Upper lobe of left lung (tissue), 6 donors: ENCODE measurements at places on chromosomes 5 and 9. TPM values are rescaled to one million over a fixed set of nuclear protein-coding genes. Genes with fewer than 3 reads are reported as not detected.

DNA sequence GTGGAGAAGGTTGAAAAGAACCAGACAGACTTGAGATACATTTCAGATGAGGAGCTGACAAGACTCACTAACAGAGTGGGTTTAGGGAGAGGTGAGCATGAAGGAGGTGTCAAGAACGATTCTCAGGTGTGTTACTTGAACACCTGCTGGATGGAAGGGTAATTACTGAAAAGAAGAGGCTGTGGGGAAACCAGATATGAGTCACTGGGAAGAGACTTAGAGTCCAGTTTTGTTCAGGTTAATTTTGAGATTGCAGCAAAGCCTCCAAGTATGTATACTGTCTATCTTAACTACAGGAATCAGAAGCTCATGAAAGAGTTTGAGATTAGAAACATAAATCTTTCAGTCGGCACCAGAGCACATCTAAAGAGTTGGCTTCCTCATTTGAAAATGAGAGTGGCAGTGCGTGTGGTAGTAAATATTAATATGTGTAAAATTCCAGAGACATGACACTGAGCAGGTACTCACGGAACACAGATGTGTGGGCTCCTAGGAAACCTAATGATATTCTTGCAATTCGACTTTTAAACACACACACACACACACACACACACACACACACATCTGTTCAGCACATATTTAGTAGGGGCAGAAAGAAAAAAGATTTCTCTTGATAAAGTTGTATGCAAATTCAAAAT, 197.1 kb downstream of the CDH18 start:
- H3K27me3 ChIP-seq: no peaks in the 10 kb centered on the region
- no peak overlapping the region for H3K27ac ChIP-seq
- no peak overlapping the region for H3K4me3 ChIP-seq
- H3K36me3 ChIP-seq: no peaks in the 10 kb centered on the region

GRCh38 chr9:14561929-14562405, 131.3 kb downstream of the ZDHHC21 start:
- H3K4me3 ChIP-seq: no peak overlapping the region
- no peaks in the 10 kb centered on the region for H3K4me1 ChIP-seq
- DNase-seq: no peak
- no peaks in the 10 kb centered on the region for H3K36me3 ChIP-seq
- H3K27ac ChIP-seq: no peak overlapping the region
- H3K27me3 ChIP-seq: no peaks in the 10 kb centered on the region

DNA sequence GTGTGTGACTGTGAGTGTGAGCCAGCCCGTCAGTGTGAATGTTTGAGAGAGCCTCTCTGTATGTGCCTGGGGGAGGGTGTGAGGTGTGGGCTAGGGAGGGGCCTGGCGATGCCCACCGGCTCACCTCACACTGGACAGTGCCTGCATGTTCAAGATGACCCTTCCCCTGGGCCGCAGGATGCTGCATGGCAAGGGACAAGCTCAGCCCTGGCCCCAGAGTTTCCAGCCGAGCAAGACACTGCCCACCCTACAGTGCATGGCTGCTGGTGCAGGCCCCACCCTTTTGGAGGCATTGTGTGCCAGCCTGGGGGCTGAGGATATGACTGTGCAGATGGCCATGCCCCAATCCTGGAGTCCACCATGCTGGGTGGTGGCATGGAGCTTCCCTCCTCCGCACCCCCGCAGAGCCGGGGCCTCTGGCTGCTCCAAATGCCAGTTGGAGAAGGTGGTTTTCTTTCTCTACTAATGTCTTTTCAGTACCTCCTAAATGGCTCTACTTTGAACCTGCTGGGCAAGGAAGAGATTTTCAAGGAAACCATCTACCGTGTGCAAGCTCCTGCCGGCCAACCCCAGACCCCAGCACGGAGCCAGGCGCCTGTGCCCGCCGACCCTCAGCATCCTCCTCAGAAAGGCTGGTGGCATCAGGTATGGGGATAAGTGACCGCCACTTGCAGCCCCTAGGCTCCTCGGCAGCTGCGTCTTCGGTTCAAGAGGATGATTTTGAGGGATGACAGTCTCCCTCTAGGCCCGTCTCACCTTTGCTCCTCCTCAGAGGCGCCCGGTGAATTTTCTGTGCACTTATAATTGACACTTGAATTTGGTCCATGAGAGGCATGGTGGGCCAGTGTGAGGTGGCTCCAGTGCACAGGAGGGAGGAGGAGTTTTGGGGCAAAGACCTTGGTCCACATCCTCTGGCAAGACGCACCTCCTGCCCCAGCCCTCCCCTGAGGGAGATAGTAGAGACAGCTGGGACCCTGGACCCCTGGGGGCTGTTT, 27.7 kb downstream of the FGD3 start:
- H3K27ac ChIP-seq: peak overlapping the region; percentile 17
- peaks cover 11% of the 10 kb centered on the region for H3K36me3 ChIP-seq
- peaks cover 39% of the 10 kb centered on the region for H3K4me1 ChIP-seq
- H3K4me3 ChIP-seq: no peak overlapping the region
- no peaks in the 10 kb centered on the region for H3K27me3 ChIP-seq

Gene C9orf153
- 1.5 TPM for total RNA-seq

DNA sequence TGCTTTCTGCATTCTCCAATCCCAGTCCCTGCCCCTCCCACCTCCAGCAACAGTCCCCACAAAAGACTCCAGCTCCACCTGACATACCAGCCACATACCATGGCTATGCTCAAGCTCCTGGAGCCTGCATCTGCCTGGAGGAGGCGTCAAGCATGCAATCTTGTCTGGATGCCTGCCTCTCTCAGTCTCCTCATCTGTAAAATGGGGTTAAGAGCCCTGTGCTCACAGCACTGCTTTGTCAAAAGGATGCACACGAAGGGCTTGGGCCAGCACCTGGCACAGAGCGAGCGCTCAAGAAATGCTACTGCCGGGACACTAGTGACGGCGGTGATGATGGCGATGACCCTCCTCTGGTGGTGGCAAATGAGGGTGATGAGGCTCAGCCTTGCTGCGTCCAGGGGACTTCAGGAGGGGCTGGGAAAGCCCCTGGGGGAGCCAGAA, 202.9 kb upstream of the IER5L start:
- H3K4me3 ChIP-seq: no peak overlapping the region
- no peak for DNase-seq
- H3K36me3 ChIP-seq: no peaks in the 10 kb centered on the region
- peaks cover 21% of the 10 kb centered on the region for H3K4me1 ChIP-seq

- no peaks in the 10 kb centered on the region for H3K36me3 ChIP-seq
- no peak for DNase-seq
- no peaks in the 10 kb centered on the region for H3K27me3 ChIP-seq
- no peak overlapping the region for H3K4me3 ChIP-seq
- H3K4me1 ChIP-seq: no peaks in the 10 kb centered on the region
Observed at GRCh38 chr9:88792502-88792901, 198.8 kb upstream of the S1PR3 start.

- no peaks in the 10 kb centered on the region for H3K36me3 ChIP-seq
- no peak overlapping the region for H3K4me3 ChIP-seq
- no peak overlapping the region for H3K27ac ChIP-seq
- H3K27me3 ChIP-seq: no peaks in the 10 kb centered on the region
- no peaks in the 10 kb centered on the region for H3K4me1 ChIP-seq
Observed at GRCh38 chr5:171462928-171463861, 43.7 kb downstream of the FGF18 start.

DNA sequence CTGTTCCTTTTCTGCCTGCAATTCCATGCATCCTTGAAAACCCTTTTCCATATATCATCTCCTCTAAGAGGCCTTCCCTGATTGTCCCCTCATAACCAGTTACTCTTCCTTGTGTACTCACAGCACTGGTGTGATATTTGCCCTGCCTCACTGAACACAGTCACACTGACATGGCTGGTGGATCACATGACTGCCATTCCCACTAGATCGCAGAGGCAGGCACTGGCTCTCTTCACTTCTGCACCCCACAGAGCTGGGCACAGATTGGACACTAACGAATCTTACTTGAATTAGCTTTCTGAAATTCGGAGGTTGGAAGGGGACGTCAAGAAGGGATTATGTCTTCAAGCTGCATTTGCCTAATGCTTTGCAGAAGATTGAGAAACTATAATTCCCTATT, 208.0 kb downstream of the PAPPA start:
- H3K4me1 ChIP-seq: no peaks in the 10 kb centered on the region
- no peak overlapping the region for H3K4me3 ChIP-seq
- no peak overlapping the region for H3K27ac ChIP-seq
- DNase-seq: no peak
- H3K27me3 ChIP-seq: no peaks in the 10 kb centered on the region
- no peaks in the 10 kb centered on the region for H3K36me3 ChIP-seq

- no peaks in the 10 kb centered on the region for H3K27me3 ChIP-seq
- no peak overlapping the region for H3K4me3 ChIP-seq
- DNase-seq: no peak
- H3K4me1 ChIP-seq: no peaks in the 10 kb centered on the region
- H3K27ac ChIP-seq: no peak overlapping the region
Observed at GRCh38 chr5:120582635-120583034, 118.5 kb downstream of the PRR16 start.

GRCh38 chr9:125757834-125758233, 10.7 kb downstream of the PBX3 start:
- no peaks in the 10 kb centered on the region for H3K36me3 ChIP-seq
- H3K4me3 ChIP-seq: no peak overlapping the region
- H3K4me1 ChIP-seq: peaks cover 8% of the 10 kb centered on the region
- no peak for DNase-seq
- H3K27me3 ChIP-seq: no peaks in the 10 kb centered on the region

GRCh38 chr5:98402130-98402529, 371.3 kb upstream of the RGMB start:
- no peaks in the 10 kb centered on the region for H3K4me1 ChIP-seq
- no peak overlapping the region for H3K27ac ChIP-seq
- no peak overlapping the region for H3K4me3 ChIP-seq
- H3K27me3 ChIP-seq: no peaks in the 10 kb centered on the region
- DNase-seq: no peak
- H3K36me3 ChIP-seq: no peaks in the 10 kb centered on the region

DNA sequence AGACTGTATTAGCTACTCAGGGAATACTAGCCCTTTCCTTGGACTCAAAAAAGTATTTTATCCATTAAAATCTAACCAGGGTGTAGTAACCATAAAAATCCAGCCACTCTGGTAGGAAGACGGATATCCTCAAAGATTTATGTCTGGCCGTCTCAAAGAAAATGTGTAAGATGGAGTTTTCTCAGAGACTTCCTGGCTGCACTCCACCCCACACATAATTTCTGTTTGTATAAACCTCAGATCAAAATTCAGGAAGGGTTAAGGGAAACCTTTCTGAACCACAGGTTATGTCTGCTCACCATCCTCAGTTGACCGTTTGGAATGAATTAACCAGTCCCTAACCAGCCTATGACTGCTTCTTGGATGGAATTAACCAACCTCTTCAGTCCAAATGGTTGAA, 13.8 kb upstream of the SMIM23 start:
- no peak for DNase-seq
- H3K27me3 ChIP-seq: no peaks in the 10 kb centered on the region
- no peaks in the 10 kb centered on the region for H3K4me1 ChIP-seq
- H3K36me3 ChIP-seq: no peaks in the 10 kb centered on the region

DNA sequence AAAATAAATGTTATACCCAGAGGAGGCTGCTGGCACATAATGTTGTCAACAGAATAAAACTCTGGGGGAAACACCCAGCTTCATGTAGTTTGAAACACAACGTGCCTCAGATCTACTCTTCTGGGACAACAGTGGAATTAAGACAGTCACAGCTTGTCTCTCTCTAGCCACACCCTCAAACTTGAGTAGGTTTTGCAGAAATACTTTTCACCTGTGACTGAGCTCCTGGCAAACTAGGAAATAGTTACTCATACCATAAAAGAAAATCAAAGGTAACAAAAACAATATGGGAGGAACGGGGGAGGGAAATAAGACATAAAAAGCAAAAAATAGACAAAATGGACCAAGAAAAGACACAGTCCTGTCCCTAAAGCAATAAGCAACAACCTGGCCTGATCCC, 14.4 kb downstream of the ELAVL2 start:
- H3K27me3 ChIP-seq: no peaks in the 10 kb centered on the region
- H3K4me1 ChIP-seq: no peaks in the 10 kb centered on the region
- no peaks in the 10 kb centered on the region for H3K36me3 ChIP-seq

- no peak overlapping the region for H3K27ac ChIP-seq
- H3K36me3 ChIP-seq: no peaks in the 10 kb centered on the region
- peaks cover 10% of the 10 kb centered on the region for H3K4me1 ChIP-seq
- no peak for DNase-seq
- H3K27me3 ChIP-seq: no peaks in the 10 kb centered on the region
Observed at GRCh38 chr9:89461265-89461664, 36.6 kb downstream of the SEMA4D start.

- no peak for DNase-seq
- no peaks in the 10 kb centered on the region for H3K27me3 ChIP-seq
- no peak overlapping the region for H3K4me3 ChIP-seq
- H3K27ac ChIP-seq: peak overlapping the region; percentile 69
Observed at GRCh38 chr5:31962351-31962751, 211.8 kb downstream of the GOLPH3 start.

DNA sequence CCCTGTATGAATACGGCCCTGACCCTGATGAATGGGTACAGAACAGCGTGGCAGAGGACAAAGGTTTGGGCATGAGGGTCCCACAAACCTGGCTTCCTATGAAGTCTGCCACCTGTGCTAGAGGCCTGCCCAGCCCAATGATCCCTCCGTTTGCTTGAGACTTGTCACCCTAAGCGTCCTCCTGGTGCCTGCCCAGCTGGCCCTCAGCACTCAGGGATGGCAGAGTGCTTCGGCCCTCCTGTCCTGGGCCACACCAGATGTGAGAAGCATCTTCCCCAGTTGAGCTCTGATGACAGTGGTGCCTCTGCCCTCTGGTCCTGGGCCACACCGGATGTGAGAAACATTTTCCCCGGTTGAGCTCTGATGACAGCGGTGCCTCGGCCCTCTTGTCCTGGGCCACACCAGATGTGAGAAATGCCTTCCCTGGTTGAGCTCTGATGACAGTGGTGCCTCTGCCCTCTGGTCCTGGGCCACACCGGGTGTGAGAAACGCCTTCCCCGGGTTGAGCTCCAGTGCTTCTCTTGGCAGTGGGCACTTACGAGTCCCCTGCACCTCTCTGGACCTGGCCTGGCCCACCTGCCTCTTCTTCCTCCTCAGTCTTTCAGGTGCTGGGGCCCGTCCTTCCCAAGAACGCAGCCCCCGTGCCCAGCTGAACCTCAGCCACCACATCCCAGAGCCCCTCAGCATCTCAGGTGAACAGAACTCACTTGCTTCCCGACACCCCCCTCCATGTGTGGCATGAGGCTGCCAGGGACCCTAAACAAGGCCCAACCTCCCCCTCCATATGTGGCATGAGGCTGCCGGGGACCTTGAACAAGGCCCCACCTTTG, 253.1 kb upstream of the IRX1 start:
- no peaks in the 10 kb centered on the region for H3K36me3 ChIP-seq
- H3K4me3 ChIP-seq: no peak overlapping the region
- no peaks in the 10 kb centered on the region for H3K27me3 ChIP-seq
